ENCODE measurements at places on chromosomes 11 and 22.
A peak's percentile ranks its signal among the peaks of the same experiment; 100 is the strongest.

- DNase-seq = no peak
Observed at GRCh38 chr11:65351511-65351910, 3.0 kb upstream of the TIGD3 start.

DNA sequence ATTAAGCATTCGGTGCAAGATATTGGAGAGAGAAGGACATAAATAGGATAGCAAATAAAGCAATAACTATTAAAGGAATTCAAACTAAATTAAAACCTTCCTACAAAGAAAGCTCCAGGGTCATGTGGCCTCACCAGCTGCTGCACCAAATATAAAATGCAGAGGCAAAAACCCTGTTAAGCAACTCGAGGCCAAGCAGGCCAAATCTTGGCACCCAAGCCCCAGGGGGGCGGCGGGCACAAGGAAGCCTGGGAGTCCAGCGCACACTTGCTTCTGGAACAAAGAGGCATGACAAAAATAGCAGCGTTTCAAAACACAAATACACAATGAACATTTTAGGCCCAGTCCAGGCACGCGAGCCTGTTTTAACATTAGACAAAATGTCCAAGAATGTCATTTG lies 20.8 kb downstream of the KRTAP5-6 start:
- peak; percentile 18 for DNase-seq

- DNase-seq = no peak
Observed at GRCh38 chr11:92504534-92504933, 279.9 kb downstream of the FAT3 start.

GRCh38 chr11:119995730-119996491 lies 142.0 kb downstream of the TRIM29 start:
- no peak for DNase-seq

DNA sequence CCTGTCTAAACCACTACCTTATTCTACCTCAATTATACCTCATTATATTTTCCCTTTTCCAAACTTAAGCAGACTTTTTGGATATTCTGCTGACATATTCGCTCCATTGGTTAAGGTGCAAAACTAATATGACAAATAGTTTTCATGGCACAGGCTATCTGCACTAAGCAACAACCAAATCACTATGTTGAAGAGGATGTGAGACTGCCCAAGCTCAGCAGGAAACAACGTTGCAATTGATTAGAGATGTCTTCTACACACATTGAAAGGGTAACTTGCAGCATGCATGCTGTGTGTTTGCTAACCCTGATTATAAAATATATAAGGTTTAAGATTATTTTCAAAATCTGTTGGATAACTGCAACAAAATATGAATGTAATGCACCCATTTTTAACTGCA lies 61.6 kb downstream of the STK33 start:
- DNase-seq = no peak

DNA sequence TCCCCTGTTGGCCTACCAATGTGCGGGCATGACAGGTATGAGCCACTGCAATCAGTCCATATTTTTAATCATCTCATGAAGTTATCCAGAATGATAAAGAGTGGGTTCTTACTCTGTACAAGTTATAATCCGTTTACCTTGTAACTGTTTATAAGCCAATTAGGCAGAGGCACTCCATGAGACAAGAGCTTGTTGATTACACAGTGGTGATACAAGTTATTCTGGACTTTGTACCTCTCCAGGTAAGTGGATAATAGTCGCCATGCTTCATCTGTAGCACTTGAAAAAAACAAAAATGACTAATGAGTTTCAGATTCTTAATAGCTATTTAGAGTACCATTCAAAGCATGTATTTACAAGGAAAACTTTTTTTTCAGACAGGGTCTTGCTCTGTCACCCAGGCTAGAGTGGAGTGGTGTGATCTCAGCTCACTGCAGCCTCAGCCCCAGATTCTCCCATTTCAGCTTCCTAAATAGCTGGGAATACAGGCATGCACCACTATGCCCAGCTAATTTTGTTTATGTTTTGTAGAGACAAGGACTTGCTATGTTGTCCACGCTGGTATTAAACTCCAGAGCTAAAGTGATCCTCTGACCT lies 17.7 kb upstream of the FNBP4 start:
- no peak for DNase-seq

DNA sequence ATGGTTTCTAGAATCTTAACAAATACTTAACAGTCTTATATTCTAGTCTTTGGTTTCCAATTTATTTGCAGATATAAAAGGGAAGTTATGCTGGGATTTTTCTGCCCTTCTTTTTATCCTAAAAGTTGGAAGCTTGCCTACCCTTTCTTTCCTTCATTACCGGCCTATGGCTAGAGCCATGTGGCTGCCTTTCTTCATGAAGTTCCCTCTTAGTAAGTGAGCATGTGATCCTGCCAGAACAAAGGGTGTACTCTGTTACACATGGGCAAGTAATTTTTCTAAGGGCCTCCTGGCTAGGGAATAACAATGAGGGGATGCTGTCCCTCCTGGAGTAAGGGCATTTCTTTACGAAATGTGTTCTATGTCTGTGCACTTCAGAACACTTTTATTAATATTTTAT lies 252.1 kb upstream of the PITPNB start:
- DNase-seq = no peak

DNA sequence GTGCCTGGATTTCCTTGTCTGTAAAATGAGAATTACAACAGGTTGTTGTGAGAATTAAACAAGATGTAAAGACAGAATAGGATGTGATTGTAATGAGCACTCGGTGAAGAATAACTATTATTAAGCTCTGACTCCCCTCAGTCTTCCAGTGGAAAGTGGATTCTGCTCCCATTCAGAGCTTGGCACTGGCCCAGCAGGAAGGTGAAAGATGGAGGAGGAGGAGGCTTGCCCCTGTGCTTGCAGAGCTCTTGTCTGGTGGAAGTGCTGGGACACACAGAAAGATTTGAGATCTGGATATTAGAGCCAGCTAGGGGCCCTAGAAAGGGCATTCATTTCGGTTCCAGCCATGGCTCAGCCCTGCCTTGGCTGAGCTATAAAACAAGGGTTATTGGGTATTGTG lies 28.2 kb downstream of the PHLDB1 start:
- DNase-seq = no peak

- no peak for DNase-seq
Observed at GRCh38 chr22:33409079-33409478, 350.9 kb upstream of the SYN3 start.

GRCh38 chr22:20864186-20864908 lies 5.5 kb downstream of the SNAP29 start:
- no peak for DNase-seq

GRCh38 chr11:76193219-76193618 lies 13.1 kb downstream of the WNT11 start:
- no peak for DNase-seq

GRCh38 chr22:42758931-42759629 lies 38.4 kb upstream of the A4GALT start:
- peak; percentile 62 for DNase-seq

GRCh38 chr11:1082346-1082727 lies 7.7 kb downstream of the MUC2 start:
- DNase-seq = no peak

- DNase-seq = peak; percentile 32
Observed at GRCh38 chr11:9615031-9615451, 41.6 kb downstream of the WEE1 start.

DNA sequence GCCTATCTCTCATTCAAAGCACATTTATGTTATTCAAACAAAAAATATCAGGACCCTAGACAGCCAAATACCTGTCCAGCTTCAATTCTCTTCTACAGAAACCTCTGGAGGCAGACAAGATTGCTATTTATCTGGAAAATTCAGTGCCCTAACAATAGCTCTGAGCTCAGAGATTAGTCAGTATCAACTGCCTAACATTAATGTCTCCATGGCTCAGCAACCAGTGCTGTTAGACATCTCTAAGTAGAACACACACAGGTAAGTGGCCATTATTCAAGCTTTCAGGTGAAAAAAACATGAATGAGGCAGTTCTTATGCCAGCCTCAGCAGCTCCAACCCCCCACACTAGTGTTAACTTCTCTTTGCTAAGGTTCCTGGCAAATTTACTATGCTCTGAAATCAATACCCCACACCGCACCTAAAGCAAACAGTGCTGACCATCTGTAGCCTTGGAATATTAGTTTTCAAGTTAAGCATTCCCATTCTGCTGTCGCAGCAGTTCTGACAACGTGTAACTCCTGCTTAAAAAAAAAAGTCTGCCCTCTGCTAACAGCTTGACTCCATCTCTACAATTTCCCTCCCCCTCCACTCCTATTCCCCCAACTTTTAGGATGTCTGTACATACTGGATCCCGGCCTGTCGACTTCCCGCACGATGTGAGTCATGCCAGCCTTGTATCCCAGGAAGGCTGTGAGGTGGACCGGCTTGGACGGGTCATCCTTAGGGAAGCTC lies 1.5 kb downstream of the RPL3 start:
- peak; percentile 60 for DNase-seq

DNA sequence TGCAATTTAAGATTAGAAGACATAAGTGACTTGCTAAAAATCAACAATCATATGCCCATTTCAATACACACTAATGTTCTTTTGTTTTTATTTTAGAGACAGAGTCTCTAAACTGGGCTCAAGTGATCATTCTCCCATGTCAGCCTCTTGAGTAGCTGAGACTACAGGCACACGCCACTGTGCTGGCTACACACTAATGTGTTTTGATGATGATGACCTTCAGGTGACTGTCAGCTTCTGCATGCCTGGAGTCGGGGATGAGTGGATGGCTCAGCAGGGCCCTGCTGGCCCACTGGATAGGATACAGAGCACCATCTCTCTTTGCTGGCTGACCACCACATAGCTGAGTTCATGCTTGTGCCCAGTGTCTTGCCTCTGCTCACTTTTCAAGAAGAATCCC lies 27.0 kb upstream of the POU2AF1 start:
- no peak for DNase-seq
